ENCODE measurements at places on chromosomes 6 and 20. TPM values are rescaled to one million over a fixed set of nuclear protein-coding genes. Genes with fewer than 3 reads are reported as not detected.

The ARHGAP18 gene
- 17.0 TPM for total RNA-seq

DNA sequence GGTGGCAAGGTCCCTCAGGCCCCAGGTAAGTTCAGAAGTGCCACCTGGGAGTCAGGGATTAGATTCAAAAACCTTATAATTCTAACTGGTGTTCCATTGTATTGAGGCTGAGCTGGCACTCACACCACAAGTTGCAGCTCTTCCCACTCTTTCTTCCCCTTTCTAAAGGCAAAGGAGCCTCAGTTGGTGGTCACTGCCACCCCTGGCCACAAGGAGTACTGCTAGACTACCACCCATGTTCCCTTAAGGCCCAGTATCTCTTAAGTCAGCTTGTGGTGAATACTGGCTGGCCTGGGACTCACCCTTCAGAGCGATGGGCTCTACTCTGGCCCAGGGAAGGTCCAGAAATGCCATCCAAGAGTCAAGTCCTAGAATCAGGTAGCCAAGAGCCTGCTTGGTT is 421.1 kb upstream of the KHDRBS2 start:
- DNase-seq, result no peak
- no peaks in the 10 kb centered on the region for H3K36me3 ChIP-seq
- H3K4me1 ChIP-seq, result no peaks in the 10 kb centered on the region
- H3K27me3 ChIP-seq, result no peaks in the 10 kb centered on the region
- H3K4me3 ChIP-seq, result no peak overlapping the region

DNA sequence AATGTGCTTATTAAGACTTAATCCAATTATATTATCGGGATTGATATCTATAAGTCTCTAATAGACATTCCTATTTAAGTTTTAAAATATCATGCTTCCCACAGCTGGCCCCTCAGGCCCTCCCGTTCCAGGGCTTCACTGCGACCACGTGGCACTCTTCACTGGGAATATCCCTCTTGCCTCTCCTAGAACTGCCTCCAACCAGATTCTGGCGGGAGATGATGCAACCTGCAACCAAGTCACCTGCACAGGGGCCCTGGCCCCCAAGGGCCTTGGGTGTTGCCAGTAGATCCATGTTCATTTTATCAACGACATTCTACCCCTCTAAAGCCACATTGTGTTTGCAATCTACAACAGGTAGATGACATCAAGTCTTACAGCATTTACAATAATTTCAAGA is 18.4 kb upstream of the RAMACL start:
- H3K4me1 ChIP-seq, result peaks cover 17% of the 10 kb centered on the region
- H3K27ac ChIP-seq, result no peak overlapping the region
- no peak overlapping the region for H3K4me3 ChIP-seq
- H3K27me3 ChIP-seq, result no peaks in the 10 kb centered on the region

DNA sequence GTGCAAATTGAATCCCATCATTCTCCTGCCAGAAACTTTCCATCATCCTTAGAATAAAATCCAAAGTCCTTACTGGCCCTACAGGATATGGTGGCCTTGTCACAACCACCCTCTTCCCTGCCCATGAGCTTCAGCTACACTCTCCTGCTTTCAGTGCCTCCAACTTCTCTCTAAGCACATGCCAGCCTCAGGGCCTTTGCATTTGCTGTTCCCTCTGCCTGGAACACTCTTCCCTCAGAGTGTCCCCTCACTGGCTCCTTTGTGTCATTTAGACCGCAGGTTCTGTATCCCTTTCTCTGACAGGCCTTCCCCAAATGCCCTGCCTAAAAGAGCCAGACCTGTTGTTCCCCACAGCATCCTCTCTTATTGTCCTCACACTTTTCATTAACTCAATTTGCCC is 18.2 kb downstream of the HCK start:
- DNase-seq, result no peak
- no peaks in the 10 kb centered on the region for H3K36me3 ChIP-seq
- no peak overlapping the region for H3K27ac ChIP-seq
- H3K4me3 ChIP-seq, result no peak overlapping the region
- H3K4me1 ChIP-seq, result peaks cover 10% of the 10 kb centered on the region

The TRPC4AP gene
- total RNA-seq, result 39.4 TPM

GRCh38 chr6:157552820-157553485 is 172.0 kb downstream of the ZDHHC14 start:
- no peaks in the 10 kb centered on the region for H3K4me1 ChIP-seq
- no peak overlapping the region for H3K27ac ChIP-seq
- DNase-seq, result no peak
- no peak overlapping the region for H3K4me3 ChIP-seq

DNA sequence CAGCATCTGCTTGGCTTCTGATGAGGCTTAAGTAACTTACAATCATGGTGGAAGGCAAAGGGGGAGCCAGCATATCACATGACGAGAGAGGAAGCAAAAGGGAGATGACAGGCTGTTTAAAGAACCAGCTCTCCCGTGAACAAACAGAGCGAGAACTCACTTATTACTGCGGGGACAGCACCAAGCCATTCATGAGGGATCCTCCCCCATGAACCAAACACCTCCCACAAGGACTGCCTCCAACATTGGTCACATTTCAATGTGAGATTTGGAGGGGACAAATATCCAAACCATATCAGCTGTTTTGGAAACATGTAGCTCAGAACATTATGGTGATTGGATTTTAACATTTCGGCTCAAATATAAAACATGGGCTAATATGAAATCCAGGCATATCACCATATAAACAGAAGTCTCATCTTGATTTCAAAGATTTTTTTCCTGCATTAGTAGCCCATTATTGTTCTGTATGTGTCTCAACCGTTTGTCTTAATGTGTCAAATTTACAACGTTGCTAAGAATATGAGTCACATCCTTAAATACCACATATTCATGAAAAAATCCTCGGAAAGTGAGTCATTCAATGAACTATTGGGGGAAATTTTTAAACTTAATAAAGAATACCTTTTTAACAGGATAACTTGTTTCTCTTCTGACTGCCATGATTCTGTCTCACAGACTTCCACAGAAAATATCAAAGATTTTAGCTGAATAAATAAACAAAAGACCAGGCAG is 894.3 kb downstream of the TFAP2A start:
- H3K27me3 ChIP-seq, result no peaks in the 10 kb centered on the region
- peak overlapping the region; percentile 57 for H3K27ac ChIP-seq
- H3K4me3 ChIP-seq, result no peak overlapping the region
- DNase-seq, result peak; percentile 89

DNA sequence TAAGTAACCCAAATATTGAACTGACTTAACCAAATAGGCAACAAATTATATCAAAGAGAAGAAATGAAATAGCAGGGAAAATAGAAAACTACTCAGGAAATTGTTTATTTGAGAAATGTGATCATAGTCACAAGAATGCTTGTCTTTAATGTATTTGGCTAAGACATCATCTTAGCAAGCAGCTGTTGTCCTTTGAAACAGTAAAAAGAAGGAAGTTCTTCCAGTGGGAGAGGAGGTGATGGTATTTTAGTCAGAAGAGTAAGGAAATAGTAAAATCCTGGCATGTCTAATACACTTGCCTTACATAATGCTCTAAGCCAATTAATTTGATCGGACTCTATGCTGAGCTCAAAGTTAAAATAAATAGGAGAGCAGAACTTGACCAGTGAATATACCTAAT is 126.5 kb downstream of the EPM2A start:
- no peaks in the 10 kb centered on the region for H3K4me1 ChIP-seq
- H3K4me3 ChIP-seq, result no peak overlapping the region
- no peaks in the 10 kb centered on the region for H3K27me3 ChIP-seq
- H3K27ac ChIP-seq, result no peak overlapping the region
- peak; percentile 9 for DNase-seq

The AP5S1 gene
- 11.4 TPM for total RNA-seq
